Body of pancreas (tissue), 4 donors: ENCODE measurements at places on chromosomes 4 and X.

DNA sequence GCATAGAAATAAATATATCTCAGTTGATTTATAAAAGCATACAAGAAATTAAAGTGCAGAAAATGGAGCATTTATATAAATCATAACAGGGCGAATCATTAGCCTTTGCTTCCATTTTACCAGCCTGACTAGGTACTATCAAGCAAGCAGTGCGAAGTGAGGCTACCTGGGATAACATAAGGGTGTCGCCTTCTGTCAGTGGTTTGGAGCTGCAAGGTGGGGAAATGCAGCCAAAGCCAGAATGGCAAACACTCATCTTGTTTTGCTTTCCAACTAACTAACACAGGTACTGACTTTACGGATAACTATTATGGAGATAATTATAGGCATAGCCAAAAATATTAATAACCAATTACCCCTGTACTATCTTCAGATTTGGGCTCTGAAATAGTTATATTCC lies 1459.8 kb downstream of the RAPGEF2 start:
- no peak for DNase-seq

DNA sequence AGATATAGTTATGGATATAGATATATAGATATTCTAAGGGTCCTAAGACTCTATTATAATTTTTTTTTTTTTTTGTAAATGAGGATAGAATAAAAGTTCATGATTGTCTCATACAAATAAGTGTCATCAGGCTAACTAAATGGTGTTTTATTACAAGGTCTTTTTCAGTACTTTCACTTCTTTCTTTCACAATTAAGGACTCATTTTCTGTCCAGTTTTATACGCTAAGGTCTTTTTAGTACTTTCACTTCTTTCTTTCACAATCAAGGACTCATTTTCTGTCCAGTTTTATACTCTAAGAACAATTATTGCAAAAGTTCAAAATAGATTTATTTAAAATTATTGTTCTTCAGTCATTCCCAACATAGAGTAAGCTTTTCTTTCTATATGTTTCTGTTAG lies 32.7 kb downstream of the RUFY3 start:
- no peak for DNase-seq

- no peak for DNase-seq
These were observed 402.9 kb downstream of the PPP1R2C start for GRCh38 chrX:42375086-42375485.

DNA sequence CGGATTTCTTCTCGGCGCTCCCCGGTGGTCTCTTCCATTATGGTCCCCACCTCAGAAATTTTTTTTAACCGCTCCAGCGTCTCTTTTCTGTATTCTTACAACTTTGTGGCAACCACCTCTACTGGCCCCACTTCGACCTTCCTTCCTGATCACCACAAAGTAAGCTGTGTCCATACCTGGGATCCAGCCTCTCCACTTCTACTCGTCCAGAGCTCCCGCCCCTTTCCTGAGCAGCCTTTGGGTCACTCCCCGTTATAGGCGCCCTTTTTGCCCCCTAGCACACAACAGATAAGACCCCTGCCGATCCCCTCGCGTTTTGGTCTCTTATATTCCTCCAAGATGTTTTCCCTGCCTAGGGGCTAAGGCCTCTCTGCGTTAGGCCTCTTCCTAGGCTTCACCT lies 557 bp downstream of the PIGG start:
- DNase-seq = no peak
